Activated CD4-positive, alpha-beta T cell treated with anti-CD3 and anti-CD28 coated beads, Interleukin-10, Interleukin-2, amounts not matched to agents 100 ng/mL and 50 ng/mL, durations not matched to agents 16 hours and 8 hours (primary cell): ENCODE measurements at places on chromosomes 12 and 14.

GRCh38 chr14:74938531-74939495 lies 15.8 kb upstream of the RPS6KL1 start:
- DNase-seq = no peak

DNA sequence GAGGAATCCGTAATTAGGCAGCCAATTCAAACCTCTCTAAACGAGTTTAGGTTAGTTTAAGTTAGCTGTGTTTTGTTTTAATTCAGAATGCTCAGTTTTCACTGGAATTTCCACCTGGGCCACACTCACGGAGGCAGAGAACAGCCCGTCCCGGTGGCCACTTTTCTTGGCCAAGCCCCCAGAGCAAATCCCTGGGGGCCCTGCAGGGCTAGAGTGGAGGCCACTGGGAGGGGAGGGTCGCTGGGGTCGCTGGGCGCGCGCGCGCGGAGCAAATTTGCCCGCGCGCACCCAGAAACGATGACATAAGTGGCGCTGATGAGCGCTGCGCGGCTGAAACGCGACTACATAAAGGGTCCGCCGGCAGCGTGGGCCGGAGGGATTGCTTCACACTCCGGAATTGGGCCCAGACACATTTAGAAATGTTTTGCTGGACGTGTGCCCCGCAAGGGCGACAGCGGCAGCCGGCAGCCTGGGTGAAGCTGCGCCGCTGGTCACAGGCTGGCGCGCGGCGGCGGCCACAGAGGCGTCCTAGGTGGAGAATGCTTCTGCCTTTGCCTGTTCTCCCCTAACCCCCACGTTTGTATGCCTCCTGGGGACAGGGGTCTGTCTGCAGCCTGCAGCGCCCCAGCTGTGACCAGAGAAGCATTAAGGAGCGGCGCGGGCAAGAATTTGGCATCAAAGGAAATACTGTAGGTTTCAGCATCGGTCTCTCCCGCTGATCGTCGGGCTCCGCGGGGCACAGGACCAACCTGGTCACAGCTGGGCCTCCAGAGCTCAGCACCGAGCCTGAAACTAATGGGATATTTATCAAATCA lies 37.9 kb upstream of the TBX5 start:
- DNase-seq = no peak

- no peak for DNase-seq
Measured at GRCh38 chr12:108782971-108783370, 51.7 kb upstream of the CORO1C start.

GRCh38 chr12:13253966-13254760 lies 57.6 kb downstream of the EMP1 start:
- DNase-seq = no peak

DNA sequence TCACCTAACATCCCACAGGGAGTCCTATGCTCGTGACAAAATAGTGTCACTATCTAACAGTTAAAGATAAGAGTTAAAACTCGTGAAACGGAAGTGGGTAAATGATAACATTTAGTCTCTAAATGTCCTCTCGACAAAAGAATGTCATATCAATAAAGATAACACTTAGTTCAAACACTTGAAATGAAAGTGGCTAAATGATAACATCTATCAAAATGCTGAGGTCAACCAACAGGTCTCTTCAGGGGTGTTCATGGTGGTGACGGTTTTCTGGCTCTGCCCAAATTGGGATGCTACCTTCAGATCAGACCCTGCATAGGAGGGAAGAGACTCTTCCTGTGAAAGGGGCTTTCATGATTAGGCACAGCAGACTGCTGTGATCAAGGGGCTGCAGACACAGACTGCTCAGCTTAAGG lies 22.1 kb downstream of the IL26 start:
- DNase-seq = peak; percentile 55

GRCh38 chr12:122297494-122297893 lies 31.2 kb upstream of the VPS33A start:
- DNase-seq = no peak

GRCh38 chr12:87870061-87870460 lies 159.1 kb downstream of the C12orf50 start:
- no peak for DNase-seq

GRCh38 chr14:100056431-100056830 lies 8.8 kb upstream of the EVL start:
- DNase-seq = no peak
